ENCODE measurements at places on chromosomes 6 and 20. TPM values are rescaled to one million over a fixed set of nuclear protein-coding genes. Genes with fewer than 3 reads are reported as not detected.

- no peak for DNase-seq
These were observed 36.0 kb upstream of the SLC35D3 start for GRCh38 chr6:136886091-136886490.

Gene LPIN3
- total RNA-seq, result 20.1 TPM

Gene JAG1
- total RNA-seq, result 172 TPM

Gene TNXB
- total RNA-seq, result 7.5 TPM

Gene CAGE1
- total RNA-seq, result not detected
